ENCODE measurements at places on chromosomes 16 and 17. TPM values are rescaled to one million over a fixed set of nuclear protein-coding genes. Genes with fewer than 3 reads are reported as not detected.

DNA sequence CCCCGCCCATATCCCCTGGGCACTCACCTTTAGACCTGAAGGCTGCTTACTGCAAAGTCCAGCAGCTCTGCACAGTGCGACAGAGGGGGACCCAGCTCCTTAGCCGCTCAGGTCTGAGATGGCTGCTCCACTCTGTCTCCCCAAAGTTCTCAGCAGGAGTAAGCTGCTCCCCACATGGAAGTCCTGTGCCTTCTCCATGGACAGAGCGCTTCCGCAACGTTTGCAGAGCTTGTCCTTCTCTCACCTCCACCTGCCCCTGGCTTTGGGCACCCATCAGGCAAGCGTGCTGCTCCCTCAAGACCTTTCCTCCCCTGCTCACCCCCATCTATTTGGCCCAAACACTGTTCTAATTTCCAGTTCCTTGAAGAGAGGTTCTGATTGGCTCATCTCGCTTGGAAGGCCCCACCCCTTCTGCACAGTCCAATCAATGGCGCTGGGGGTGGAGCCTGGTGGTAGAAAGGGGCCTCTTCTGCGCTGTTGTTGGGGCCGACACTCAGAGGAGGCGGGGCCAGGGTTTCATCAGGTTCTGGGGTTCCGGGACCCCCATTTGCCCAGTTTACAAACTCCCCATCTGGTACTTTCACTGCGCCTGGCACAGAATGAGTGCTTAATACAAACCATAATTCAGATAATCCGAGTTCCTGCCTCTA is 137.2 kb downstream of the CYLD start:
- no peaks in the 10 kb centered on the region for H3K27me3 ChIP-seq
- H3K4me1 ChIP-seq: peaks cover 9% of the 10 kb centered on the region
- no peak for DNase-seq
- no peak overlapping the region for H3K27ac ChIP-seq
- H3K36me3 ChIP-seq: no peaks in the 10 kb centered on the region
- no peak overlapping the region for H3K4me3 ChIP-seq

DNA sequence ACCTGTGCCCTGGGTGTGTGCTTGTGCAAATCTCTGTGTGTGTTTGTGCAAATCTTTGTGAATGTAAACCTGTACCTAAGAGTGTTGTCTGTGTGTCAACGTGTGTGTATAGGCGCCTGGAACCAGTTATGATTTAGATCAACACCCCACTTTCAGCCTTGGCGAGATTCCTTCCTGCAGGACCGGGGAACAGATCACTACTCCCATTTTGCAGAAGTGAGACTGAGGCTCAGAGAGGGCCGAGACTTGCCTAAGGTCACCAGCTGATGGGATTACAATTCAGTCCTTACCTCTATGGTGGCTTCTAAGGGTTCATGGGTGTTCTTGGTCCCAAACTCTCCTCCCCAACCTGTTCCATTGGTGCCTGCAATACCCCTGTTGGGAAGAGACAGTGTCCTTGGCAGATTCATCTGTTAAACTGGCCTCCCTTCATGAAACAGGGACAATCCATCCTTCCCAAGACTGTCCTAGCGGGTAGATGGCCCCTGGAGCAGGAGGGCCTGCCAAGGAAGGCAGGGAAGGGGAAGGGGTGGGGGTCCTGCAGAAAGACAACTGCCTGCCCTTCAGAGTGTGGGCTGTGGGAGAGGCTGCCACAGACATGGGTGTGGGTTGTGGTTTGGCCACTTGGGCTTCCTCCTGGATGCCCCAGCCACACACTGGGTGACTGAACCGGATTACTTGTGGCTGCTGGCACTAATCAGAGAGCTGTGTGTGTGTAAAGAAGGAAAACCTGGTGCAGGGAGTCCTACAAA is 6.9 kb upstream of the MAPK7 start:
- no peak for DNase-seq
- H3K4me1 ChIP-seq: peaks cover 5% of the 10 kb centered on the region
- no peaks in the 10 kb centered on the region for H3K27me3 ChIP-seq
- H3K4me3 ChIP-seq: no peak overlapping the region
- no peak overlapping the region for H3K27ac ChIP-seq

DNA sequence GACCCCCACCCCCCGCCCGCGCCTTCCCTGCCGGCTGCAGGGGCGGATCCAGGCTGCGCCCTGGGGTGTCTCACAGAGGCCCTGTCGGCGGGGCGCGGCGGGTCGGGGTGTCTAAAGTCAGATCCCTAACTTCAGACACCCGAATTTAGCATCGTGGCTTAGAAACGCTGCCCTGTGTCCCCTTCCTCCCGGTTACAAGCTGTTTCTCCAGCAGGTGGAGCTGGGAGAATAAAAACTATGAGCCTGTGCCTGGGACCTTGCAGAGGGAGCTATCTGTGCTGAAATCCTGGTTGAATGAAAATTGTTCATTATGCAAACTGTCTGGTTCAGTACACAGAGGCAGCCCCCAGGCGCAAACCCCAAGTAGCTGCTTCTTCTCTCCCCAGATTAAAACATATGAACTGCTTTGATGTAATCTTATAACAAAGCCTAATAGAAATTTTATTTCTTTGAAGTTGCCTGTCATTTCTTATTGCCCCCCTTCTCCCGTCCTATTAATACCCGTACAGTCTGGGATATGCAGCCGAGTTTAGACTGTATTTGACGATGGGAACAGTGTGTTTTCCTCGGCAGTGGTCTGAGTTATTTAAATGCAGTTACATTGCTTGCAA is 79.0 kb downstream of the RPA1 start:
- DNase-seq: peak; percentile 95
- H3K27me3 ChIP-seq: peaks cover 19% of the 10 kb centered on the region
- H3K36me3 ChIP-seq: no peaks in the 10 kb centered on the region
- peaks cover 40% of the 10 kb centered on the region for H3K4me1 ChIP-seq
- H3K4me3 ChIP-seq: peak overlapping the region; percentile 41

- H3K27ac ChIP-seq: no peak overlapping the region
- peaks cover 2% of the 10 kb centered on the region for H3K27me3 ChIP-seq
- no peaks in the 10 kb centered on the region for H3K4me1 ChIP-seq
- peak; percentile 70 for DNase-seq
- H3K36me3 ChIP-seq: no peaks in the 10 kb centered on the region
- H3K4me3 ChIP-seq: no peak overlapping the region
These were observed 63.3 kb upstream of the MTMR4 start for GRCh38 chr17:58577696-58578095.

DNA sequence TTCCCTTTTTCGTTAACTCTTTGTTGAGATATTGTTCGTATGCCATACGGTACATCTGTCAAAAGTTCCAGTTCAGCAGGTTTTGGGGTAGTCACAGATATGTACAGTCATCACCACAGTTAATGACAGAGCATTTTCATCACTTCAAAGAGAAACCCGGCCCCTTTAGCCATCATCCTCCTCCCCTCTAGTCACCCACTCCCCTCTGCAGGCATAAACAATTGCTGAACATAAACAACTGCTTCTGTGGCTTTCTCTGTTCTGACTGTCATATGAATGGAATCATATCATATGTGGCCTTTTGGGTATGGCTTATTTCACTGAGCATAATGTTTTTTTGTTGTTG is 59.3 kb downstream of the RNF213 start:
- no peaks in the 10 kb centered on the region for H3K27me3 ChIP-seq
- H3K27ac ChIP-seq: no peak overlapping the region
- DNase-seq: no peak

GRCh38 chr16:7209598-7209997 is 123.0 kb upstream of the RBFOX1 start:
- H3K27me3 ChIP-seq: peaks cover 2% of the 10 kb centered on the region
- no peaks in the 10 kb centered on the region for H3K36me3 ChIP-seq
- no peak for DNase-seq
- no peaks in the 10 kb centered on the region for H3K4me1 ChIP-seq
- H3K27ac ChIP-seq: no peak overlapping the region

DNA sequence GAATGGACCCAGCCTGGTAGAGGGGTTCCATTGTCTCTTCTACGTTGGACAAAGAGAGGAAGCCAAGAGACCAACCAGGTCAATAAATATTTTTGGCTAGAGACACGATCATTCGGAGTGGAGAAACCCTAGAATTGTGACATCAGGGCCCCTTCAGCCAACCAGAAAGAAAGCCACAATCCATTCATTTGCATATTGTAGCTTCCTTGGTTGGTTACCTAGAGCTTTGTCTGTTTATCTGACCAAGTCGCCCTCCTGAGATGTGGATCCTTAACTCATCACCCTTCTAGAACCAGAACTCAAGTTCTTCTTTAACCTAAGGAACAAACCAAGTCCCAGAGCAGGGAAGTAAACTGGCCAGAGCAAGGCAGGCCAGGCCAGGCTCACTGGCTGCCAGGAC is at the start of gene CCDC182:
Gene CCDC182 (minus strand): TSS at position 58 of the 400 bp plus-strand sequence. CDS start 27 bp downstream, at position 31.
- peaks cover 2% of the 10 kb centered on the region for H3K4me1 ChIP-seq
- no peak for DNase-seq
- no peak within 1 kb of the TSS for H3K4me3 ChIP-seq
- no peaks in the 10 kb centered on the region for H3K36me3 ChIP-seq
- no peak within 1 kb of the TSS for H3K27ac ChIP-seq

- H3K4me1 ChIP-seq: no peaks in the 10 kb centered on the region
- H3K36me3 ChIP-seq: no peaks in the 10 kb centered on the region
- no peak overlapping the region for H3K27ac ChIP-seq
- no peak overlapping the region for H3K4me3 ChIP-seq
- no peaks in the 10 kb centered on the region for H3K27me3 ChIP-seq
These were observed 3.2 kb downstream of the DNAH17 start for GRCh38 chr17:78573955-78574354.

GRCh38 chr16:87945351-87946042 is 5.7 kb upstream of the BANP start:
- peak overlapping the region; percentile 78 for H3K27ac ChIP-seq
- H3K36me3 ChIP-seq: no peaks in the 10 kb centered on the region
- H3K4me1 ChIP-seq: peaks cover 13% of the 10 kb centered on the region
- no peaks in the 10 kb centered on the region for H3K27me3 ChIP-seq
- peak overlapping the region; percentile 48 for H3K4me3 ChIP-seq
- DNase-seq: no peak

DNA sequence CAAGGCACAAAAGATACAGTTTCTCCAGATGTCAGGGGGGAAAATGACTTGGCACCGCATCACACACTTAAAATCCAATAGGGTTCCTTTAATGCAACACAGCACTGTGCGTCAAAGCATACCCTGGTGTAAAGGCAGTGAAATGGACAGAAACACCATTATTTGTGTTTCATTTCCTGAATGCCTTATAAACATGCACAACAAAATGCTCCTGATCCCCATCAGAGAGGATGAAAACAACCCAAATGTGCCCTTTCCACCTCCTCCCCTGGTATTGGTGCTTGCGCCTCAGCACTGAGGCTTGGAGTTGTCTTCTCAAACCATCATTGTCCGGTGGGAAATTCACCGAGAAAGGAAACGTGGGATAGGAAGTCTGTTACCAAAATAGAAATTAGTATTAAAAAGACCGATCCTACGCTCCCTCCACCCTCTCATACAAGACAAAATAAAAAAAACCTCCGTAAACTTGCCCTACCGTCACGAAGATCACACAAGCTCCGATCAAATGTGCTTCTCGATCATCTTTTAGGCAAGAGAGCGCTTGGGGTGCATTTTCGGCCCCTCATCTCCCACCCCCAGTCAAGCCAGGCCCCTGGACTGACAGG is 722 bp downstream of the CDC27 start:
- no peaks in the 10 kb centered on the region for H3K27me3 ChIP-seq
- peak overlapping the region; percentile 99 for H3K27ac ChIP-seq
- peaks cover 8% of the 10 kb centered on the region for H3K4me1 ChIP-seq

DNA sequence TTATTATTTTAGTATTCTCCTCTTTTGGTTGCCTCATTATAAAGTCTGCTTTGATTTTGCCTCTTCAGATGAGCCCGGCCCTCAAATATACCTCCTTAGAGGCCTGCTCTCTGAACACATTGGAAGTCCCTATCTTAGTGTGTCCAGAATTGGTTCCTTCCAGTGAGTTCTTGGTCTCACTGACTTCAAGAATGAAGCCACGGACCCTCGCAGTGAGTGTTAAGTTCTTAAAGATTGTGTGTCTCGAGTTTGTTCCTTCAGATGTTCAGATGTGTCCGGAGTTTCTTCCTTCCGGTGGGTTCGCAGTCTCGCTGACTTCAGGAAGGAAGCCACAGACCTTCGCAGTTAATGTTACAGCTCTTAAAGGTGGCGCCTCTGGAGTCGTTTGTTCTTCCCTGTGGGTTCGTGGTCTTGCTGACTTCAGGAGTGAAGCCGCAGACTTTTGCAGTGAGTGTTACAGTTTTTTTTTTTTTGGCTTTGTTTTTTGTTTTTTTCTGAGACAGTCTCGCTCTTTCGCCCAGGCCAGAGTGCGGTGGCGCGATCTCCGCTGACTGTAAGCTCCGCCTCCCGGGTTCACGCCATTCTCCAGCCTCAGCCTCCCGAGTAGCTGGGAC is 45.8 kb upstream of the NOS2 start:
- no peaks in the 10 kb centered on the region for H3K27me3 ChIP-seq
- H3K36me3 ChIP-seq: no peaks in the 10 kb centered on the region
- no peak for DNase-seq
- no peak overlapping the region for H3K27ac ChIP-seq
- H3K4me1 ChIP-seq: no peaks in the 10 kb centered on the region
- H3K4me3 ChIP-seq: no peak overlapping the region

DNA sequence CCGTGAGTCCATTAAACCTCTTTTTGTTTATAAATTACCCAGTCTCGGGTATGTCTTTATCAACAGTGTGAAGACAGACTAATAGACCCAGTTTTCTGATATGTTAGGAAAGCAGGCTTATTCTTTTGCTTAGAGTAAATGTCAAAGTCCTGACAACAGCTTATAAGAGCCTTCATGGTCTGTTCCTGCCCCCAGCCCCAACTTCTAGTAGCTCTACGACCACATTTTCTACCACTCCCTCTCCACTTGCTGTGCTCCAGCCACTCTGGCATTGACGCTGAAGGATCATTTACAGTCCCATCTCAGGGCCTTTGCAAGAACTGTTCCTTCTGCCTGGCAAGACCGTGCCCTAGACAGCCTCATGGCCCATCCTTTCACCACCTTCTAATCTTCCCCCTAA is 104.6 kb upstream of the GPR139 start:
- H3K36me3 ChIP-seq: no peaks in the 10 kb centered on the region
- no peaks in the 10 kb centered on the region for H3K27me3 ChIP-seq
- no peak for DNase-seq
- H3K4me1 ChIP-seq: peaks cover 8% of the 10 kb centered on the region

The C16orf95 gene
- total RNA-seq: 9.9 TPM

The ADAMTS18 gene
- 6.7 TPM for total RNA-seq

The C17orf50 gene
- total RNA-seq: not detected

The CD68 gene
- 13.3 TPM for total RNA-seq

The NUPR1 gene
- total RNA-seq: 1.6 TPM

The RASL10B gene
- total RNA-seq: 11.0 TPM
